ENCODE measurements at places on chromosomes 11 and 22.

DNA sequence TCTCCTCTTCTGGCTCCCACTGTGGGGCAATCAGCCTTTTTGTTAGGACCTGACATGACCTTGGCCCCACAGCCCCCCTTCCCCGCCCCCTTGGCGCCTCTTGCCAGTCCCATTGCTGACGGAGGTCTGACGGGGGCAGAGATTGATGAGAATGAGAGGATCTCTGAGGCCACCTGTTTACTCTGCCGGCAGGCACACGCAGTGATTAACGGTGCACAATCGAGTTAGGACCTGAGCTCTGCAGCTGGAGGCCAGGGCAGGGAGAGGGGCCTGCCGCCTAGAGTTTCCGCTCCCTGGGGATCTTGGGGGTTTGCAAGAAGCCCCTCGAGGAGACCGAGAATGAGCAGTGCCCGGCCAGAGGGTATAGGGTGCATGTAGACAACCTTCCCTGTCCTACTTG, 6.8 kb upstream of the CHRM1 start:
- DNase-seq: no peak

- DNase-seq: no peak
These were observed 147.1 kb downstream of the C11orf91 start for GRCh38 chr11:33553486-33553885.

DNA sequence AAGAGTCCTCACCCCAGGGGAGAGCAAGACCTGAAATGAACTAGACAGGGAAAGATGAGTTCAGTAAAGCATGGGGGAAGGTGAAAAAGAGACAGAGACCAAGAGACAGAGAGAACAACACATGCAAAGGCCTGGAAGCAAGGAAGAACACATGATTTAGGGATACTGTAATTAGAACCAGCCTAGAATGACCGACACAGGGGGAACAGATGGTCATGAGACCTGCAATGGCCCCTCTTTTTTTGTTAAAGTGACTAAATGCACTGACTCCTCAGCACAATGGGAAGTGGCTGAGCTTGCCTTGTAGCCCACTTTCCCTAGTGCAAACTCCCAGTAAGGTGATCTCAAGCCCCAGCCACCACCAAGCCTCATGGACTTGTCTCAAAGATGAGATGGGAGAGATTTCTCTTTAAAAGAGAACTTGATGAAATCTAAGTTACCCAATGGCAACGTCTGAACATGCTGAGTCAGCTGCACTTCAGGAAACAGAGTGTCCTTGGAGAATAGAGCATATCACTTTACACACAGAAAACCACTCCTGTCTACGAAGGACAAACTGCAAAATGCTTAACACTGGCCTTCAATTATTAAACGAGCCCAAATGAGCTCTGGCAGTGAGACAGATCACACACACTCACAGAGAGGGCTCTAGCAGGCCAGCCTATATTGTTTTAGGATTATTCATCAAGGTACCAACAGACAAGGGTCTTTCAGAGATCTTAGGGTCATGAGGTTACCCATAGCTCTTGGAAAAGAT, 91.0 kb downstream of the SERGEF start:
- peak; percentile 20 for DNase-seq

DNA sequence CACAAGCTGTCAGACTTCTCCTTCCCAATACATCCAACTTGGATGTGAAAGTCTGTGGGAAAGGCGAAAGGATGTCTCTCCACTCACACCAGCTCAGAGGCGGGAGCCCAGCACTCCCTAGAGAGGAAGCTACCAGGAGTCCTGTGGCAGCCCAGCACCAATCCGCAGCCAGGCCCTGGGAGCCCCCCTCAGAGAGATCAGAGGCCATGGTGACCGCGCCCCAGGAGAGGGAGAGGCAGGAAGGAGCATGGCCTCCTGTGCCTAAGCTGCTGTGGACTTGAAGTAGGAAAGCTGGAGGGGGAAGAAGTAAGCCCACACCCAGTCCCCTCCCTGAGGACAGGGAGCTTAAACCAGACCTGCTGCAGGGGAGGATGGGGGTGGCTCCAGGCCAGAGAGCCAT, 24.4 kb upstream of the IGSF9B start:
- no peak for DNase-seq

- no peak for DNase-seq
These were observed 66.6 kb downstream of the ATXN10 start for GRCh38 chr22:45738206-45738605.

- DNase-seq: no peak
These were observed 1912.0 kb upstream of the RAG2 start for GRCh38 chr11:38510041-38510440.

DNA sequence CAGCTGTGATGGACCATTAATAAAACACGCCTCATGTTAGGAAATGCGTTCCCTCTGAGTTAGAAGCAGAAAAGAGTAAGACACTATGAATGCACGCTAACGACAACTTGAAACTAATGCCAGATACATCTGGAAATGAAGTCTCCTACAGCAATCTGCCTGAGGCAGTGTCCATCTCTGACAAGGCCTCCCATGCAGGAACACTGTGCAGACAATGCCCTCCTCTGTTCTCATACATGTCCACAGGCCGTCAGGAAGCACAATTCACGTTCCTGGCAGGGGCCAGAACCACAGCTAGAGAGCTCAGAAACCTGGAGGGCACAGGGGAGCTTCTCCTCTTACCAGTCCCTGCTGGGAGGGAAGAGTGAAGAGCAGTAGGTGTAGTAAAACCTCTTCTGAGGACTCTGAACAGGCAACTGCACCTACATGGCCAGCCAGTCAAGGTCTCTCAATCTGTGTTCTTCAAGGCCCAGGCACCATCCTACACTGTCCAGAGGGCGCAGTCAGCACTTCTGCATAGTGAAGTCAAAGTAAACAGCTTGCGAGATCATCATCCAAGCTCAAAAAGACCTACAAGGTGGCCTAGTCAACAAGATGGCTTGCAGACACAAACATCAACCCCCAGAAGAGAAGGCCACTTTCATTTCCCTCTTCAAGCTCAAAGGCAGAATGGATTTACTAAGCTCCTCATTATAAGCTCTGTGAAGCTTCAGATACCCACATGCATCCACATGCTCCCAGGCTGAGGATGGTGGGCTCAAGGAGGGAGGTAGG, 41.5 kb upstream of the CYP2D6 start:
- no peak for DNase-seq

DNA sequence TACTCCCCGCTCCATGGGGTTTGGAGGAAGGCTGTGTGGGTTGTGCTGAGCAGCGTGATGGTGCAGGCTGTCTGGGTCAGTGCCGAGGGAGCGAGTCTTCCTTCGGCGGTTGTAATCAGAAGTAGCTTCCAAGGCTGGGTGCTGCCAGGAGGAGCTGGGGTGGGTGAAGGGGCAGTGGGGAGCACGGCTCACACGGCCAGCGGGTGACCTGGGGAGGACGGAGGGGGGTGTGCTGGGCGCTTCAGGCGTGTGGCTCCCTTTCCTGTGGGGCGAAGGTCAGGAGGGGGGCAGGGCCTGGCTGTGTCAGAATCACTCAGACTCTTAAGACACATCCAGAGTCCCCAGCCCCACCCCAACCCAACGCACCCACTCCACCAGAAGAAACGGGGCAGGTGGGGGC, 60.2 kb downstream of the LRP5 start:
- no peak for DNase-seq

- DNase-seq: no peak
These were observed 7.8 kb upstream of the CELSR1 start for GRCh38 chr22:46545086-46545792.

GRCh38 chr11:88324562-88325345, 12.8 kb downstream of the CTSC start:
- no peak for DNase-seq

DNA sequence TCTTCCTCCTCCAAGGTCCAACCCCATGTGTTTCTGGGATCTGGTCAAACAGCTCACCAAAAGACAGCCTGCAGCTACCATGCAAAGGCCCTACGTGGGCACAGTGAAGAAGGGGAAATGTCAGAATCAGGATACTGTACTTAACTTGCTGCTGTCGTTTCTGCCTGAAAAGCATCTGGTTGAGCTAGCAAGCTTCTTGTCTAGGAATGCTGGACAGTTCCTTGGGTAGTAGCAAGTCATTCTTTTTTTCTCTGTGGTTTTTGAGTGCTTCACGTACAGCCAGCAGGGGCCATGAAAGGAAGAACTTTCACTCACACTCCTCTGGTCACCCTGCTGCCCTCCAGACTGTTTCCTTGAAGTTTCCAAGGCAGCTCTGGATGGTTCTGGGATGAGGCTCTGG, 24.7 kb downstream of the RCOR2 start:
- DNase-seq: no peak

- no peak for DNase-seq
These were observed 10.2 kb downstream of the GRAP2 start for GRCh38 chr22:39910876-39911613.

- no peak for DNase-seq
These were observed 18.5 kb downstream of the MYH9 start for GRCh38 chr22:36369004-36369921.

DNA sequence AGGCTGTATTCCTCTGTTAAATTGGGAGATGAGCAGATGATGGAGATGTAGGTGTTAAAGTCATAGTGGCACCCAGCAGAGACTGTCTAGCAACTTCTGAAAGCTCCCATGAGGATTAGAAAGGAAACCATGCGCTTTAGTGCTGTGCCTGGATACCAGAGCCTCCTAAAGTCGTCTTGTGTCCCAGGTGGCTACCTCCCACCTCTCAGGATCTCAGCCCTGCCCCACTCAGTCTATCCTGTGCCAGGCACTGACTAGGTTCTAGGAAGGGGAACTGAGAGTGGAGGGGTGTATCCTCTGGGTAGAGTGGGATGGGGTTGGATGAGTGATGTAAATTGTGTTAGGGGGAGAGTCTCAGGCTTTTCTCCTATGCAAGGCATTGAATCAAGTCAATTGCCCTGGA, 60.2 kb downstream of the KIAA1671 start:
- DNase-seq: no peak

GRCh38 chr11:63845303-63845702, 6.4 kb downstream of the MARK2 start:
- DNase-seq: no peak

DNA sequence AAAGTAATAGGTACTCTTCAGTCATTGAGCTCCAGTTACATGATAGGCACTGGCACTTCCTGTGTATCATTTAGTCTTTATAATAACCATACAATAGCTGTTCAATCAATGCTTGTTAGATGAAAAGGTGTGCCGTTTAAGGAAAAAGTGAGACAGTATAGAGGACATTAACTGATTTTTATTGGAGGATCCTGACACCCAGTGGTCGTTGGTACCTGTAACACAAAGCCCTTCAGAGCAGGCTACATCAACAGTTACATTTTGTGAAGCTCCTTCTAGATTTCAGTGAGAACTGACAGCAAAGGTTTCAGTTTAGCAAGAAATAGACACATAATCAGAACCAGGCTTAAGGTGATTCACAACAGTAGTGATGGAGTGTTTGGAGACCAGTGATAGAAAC, 44.2 kb downstream of the CCDC81 start:
- DNase-seq: no peak

- no peak for DNase-seq
These were observed 1114.2 kb upstream of the RAG2 start for GRCh38 chr11:37712251-37712650.

GRCh38 chr11:75810637-75811390, 4.2 kb upstream of the UVRAG start:
- no peak for DNase-seq

DNA sequence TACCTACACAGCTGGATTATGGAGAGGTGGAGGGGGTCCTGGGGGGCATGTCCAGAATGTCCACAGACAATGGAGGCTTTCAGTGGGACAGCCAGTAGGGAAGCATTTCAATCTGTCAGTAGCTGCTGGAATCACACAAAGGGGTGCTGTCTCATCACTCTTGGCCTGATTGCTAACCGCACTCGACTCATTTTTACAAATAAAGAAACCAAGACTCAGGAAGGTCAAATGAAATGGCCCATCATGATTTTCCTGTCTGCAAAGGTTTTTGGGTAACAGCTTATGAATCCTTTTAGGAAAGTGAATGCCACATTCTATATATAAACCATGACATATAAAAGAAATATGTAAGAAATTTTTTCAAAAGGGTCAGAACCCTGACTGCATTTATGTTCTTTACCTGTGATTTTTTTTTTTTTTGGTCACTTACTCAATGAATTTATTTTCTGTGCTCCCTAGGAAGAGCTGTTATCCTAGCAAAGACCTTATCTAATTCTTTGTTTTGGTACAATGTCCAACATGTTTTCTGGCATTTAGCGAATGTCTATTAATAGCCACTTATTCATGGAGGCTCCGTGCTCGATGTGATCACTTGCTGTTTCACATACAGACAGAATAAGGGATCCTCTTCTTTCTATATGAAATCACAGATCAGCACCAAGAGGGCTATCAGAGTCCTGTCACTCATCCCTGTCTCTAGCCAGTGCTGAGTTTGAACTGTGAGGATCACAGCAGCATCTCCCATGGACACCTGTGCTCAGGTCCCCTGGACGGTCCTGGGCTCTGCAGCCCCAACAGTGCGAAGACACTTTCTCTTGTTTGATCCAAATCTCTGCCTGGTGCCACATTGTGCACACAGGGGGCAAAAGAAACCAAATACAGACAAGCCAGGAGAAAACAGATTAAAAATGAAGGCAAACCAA, 979.7 kb downstream of the NTM start:
- no peak for DNase-seq

GRCh38 chr22:32735526-32735925, 66.0 kb upstream of the TIMP3 start:
- no peak for DNase-seq

- no peak for DNase-seq
These were observed 2.1 kb downstream of the FXYD6 start for GRCh38 chr11:117874253-117874909.

GRCh38 chr11:29027436-29027835, 919.2 kb downstream of the METTL15 start:
- no peak for DNase-seq

DNA sequence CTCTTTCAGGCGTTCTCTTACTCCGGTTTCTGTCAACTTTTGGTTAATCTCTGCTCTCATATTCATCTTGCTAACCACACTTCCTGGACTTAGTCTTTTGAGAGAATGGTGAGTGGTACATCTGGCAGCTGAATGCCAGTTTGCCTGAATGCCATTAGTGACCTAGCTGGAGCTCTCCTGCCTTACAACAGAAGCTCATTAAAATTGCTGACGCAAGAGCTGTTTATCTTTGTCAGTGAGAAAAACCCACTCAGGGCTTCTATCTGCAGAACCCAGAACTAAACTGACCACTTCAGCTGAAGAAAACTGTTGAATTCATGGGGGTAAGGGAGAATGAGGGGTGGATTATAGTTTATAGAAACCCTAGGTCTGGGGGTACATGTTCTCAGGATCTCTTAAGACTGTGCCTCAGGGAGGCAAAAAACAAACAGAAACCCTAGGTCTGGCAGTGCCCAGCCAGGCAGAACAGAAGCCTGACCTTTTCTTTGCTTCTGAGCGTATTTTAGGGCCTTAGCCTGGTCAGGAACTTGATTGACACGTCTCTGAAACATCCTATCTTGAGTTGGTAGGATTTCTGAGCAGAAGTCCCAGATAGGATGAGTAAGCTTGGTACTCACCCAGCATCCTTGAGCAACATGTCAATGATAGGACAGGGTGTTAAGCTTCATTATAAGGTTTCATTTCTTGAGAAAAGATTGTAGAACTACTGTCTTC, 52.8 kb upstream of the YWHAH start:
- no peak for DNase-seq

Data from HFF-Myc (cell line).